ENCODE measurements at places on chromosomes 7 and 10.
A peak's percentile ranks its signal among the peaks of the same experiment; 100 is the strongest.

DNA sequence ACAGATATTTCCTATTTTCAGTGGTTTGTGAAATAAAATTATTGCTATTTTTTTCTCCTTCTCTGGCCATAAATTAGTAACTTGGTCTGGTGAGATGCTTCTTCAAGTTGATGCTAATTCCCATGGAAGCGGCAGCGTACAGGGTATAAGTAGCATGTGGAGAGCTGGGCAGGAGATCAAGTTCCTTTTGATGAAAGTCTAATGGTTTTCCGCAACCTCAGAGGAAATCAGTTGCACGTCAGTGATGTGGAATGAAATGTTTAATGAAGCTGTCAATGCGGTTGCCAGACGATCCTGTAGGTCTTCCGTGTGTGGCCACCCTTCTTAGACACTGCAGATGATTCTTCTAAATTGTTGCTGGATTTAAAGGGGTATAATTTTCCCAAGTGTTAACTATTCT lies 236.4 kb upstream of the GRM3 start:
- no peak for DNase-seq

GRCh38 chr7:50396856-50397255 lies 53.3 kb downstream of the FIGNL1 start:
- no peak for DNase-seq

DNA sequence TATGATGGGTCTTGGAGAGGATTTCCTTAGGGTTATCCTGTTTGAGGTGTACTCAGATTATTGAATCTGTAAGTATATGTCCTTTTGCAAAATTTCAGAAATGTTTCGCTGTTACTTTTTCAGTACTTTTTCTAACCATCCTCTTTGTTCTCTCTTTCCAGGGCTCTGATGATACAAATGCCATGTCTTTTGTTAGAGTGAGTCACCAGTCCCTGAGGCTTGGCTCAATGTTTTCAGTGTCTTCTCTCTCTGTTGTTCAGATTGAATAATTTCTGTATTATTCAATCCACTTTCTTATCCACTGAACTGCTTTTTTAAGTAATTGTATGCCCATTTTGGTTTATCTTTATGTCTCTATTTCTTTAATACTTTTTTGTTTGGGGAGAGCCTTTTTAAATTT lies 449.4 kb downstream of the TNS3 start:
- DNase-seq: no peak

DNA sequence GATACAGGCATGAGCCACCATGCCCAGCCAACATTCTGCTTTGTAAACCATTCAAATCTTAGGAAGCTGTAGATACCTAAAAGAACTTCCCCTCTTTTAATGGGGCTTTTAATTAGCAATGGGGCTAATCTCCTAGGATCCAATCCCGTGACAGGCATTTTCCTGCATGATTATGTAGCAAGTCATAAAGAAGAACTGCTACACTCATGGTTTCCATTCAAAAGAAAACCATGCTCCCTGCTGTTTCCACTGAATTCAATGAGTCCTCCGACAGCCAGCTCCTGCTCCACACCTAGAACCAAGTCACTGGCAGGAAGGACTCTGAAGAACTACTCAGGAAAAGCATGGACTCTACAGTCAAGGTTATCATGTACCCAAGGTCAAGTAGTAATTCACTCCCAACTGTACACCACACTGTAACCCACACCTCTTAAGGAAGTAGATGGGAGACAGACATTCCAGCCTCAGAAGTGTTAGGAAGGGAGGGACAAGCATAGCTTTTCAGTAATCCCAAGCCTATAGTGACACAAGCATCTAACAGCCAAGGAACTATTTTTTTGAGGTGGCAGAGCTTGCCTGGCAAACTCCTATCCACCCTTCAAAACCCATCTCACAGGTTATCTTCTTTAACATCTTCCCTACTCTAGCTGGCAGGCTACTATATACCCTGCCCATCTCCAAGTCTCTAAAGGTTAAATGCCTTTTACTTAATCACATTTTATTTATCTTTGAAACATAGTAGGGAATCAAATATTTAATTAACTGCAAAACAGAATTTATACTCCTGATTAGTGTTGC lies 47.5 kb downstream of the CTBP2 start:
- no peak for DNase-seq

DNA sequence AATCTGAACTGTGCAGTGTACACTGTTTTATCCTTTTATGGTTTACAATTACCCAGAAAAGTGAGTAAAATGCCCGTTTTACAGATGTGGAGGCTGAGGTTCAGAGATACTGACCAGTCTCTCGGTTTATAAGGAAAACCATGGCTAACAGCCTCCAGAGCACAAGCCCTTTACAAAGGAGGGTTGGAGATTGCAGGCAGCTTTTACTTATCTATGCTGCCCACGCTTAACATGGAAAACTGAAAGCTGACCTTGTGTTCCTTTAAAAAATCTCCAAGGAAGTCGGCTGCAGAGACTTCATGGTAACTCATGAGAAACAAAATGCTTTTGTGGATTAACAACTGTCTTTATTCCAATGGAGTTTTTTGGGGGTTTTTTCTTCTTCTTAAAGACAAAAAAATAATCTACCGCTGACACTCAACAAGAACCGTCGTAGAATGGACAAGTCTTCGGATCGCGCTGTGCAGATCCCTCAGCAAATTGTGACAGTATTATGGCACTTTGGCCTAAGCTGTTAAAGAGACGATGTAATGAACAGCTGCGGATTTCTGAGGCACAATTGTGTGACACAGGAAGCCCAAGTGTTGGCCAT lies 654 bp upstream of the SLF2 start:
- peak; percentile 65 for DNase-seq

DNA sequence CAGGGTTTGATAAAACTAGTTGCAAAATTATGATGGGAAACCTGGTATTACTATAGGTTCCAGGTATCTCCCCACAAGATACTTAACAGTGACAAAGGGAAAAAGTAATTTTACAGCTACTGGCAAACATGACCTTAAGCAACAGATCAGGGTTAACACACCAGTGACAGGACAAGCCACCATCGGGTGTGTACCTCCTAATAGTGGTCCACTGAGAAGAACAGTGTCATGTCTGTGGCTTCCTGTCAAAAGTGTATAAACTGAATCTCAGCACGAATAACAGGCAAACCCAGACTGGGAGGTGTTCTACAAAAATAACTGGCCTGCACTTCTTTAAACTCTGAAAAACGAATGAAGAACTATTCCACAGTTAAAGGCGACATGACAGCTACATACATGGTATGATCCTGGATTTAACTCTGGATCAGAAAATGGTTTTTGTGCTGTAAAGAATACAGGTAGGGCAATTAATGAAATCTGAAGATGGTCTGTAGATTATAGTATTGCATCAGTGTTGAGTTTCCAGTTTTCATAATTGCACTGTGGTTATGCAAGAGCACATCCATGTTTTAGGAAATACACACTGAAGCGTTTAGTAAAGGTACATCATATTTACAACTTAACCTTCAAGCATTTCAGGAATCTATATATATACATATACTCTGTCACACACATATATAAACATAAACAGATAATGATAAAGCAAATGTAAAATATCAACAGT lies 32.0 kb upstream of the ARMS2 start:
- DNase-seq: no peak

- DNase-seq: no peak
These were observed 139.6 kb upstream of the SORCS3 start for GRCh38 chr10:104501449-104501848.

- DNase-seq: no peak
These were observed 21.6 kb upstream of the MET start for GRCh38 chr7:116650436-116650835.

DNA sequence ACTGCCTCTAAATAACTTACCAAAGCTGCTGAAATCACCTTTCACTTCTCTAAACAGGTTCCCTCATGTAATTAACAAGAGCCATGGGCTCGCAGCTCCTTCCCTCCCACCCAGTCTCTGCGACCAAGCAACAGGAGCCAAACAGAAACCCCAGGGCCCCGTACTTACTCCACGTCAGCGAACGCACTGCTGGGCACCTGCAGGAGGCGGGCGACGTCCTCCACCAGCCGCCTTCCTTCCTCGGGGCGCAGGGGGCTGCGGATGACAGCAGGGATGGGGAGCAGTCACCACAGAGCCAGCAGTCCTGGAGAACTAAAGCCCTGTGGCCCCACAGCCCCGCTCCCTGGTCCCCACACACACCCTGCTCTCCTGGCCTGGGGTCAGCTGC lies 477.0 kb downstream of the PTPRN2 start:
- DNase-seq: no peak

DNA sequence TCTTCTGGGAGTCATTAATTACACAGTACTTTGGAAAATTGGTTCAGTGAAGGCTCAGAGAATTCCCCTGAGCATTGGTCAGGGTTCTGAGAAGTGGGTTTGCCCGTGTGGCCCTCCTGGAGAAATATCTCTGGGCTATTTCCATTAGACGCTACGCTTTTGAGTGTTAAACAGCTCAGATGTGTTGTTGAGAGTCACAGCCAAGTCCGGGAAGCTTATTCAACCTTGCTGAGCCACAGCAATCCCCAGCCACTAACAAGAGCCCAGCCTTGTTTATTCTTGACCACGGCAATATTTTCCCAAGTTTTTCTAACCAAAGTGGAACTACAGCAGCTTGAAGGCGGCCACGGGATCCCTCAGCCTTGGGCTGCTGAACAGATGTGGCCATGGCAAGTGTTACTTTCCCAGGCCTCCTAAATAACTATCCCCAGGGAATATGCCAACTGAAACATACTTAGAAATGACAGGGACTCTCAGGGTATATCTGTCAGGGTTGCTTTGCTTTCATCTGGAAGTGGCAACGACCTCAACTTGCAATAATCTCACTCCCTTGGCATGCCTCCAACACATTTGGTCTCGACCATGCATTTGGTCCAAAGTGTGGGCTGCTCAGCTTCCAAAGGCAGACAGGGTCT lies 214.7 kb downstream of the EMX2 start:
- no peak for DNase-seq

- peak; percentile 2 for DNase-seq
These were observed 45.9 kb downstream of the SVIL start for GRCh38 chr10:29588629-29589421.

DNA sequence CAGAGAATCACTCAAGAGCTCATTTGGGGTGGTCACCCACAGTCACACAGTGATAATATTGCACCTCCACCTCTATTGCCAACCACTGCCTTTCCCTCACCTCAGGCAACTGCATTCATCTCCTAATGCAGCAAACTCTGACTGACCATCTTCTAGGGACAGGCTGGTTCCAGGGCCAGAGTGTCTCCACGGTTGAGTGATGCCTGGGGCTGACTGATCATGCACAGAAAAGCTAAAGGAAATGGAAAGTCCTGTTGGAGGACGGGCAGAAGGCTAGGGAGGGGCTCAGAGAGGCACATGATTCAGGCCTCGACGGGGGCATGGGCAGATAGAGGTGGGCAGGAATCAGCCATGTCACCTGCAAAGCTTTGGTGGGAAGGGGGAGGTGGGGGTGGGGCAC lies 127.1 kb upstream of the TNS3 start:
- DNase-seq: no peak

DNA sequence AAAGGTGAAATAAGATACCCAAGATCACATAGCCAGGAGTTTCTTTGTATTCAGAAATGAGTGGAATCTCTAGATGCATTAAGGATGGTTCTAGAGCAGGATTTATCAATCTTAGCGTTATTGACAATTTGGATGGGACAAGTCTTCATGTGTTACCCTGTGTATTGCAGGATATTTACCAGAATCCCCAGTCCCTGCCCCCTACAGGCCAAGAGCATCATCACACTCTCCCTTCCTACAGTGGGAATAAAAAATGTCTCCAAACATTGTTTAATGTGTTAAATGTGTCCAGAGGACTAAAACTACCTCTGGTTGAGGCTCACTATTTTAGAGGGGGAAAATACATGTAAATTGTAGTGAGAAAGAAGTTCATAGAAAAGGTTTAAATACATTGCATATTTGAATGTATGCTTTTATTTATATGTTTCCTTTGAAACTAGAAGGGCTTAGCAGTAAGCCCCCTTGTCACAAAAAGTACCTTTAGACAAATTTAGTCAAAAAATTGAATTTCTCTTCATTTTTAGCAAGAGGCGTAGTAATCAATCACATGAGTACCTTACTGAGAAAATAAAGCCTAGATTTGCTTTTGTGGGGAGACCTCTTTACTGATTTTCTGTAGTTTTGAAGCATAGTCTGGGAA lies 141.2 kb downstream of the MLLT10 start:
- peak; percentile 72 for DNase-seq

GRCh38 chr10:106857213-106857612 lies 307.3 kb downstream of the SORCS1 start:
- no peak for DNase-seq

- DNase-seq: no peak
These were observed 12.7 kb downstream of the HK1 start for GRCh38 chr10:69290993-69291392.

DNA sequence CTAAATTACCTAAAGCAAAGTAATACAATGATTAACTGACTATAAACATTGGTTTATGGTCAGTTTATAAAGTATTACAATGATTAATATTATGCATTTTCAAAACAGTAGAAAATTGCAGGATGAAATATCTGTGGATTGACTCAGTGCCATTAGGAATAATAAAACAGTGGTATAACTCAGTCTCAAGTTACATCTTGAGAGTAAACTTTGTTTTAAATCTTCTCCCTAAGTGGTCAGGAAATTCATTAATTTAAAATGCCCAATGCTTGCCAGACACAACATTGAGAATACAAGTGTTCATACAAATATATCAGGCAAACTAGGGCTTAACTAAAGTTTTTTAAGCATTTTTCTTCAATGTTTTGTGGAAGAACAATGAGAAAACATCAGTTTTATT lies 257.8 kb downstream of the ETV1 start:
- DNase-seq: no peak

DNA sequence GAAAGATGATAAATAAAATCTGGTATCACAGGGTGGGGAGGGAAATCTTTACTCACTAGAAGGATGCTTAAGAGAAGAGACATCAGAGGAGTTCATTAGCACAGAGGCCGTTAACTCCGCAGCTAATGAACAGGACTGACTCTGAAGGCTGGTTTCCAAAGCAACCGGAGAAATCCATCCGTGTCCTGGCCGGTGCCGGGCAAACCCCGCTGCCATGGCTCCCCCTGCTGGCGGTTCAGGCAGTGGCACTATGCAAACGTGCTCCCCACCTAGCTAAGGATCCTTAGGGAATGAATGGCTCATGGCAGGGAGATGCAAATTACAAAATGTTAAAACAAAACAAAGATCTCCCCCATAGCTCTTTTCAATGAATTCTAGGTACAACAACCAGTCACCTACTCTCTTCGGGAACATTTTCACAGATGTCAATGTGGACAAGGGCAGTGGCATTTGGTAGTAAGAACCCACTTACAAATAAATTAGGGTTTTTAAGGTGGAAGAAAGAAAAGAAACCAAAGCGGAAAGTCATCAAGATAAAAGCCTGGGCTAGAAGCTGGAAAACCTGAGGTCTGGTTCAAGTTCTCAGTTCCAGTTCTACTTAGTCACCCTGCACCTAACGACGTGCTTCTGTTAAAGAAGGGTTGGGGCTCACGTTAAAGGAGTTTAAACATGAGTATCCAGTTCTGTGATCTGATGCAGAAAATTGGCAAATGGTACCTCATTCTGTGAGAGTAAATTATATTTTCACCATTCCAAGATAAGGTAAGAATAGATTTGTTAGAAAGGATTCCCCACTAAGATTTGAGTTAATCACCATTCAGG lies 138.2 kb downstream of the SVIL start:
- DNase-seq: peak; percentile 76

GRCh38 chr7:149286811-149287400 lies 24.9 kb downstream of the ZNF783 start:
- no peak for DNase-seq

GRCh38 chr10:123146894-123147634 lies 872 bp upstream of the HMX2 start:
- DNase-seq: no peak

- DNase-seq: no peak
These were observed 71.6 kb upstream of the KLF6 start for GRCh38 chr10:3856593-3856992.
